Smooth muscle cell of the umbilical artery (primary cell): ENCODE measurements at places on chromosomes 5 and 9. TPM values are rescaled to one million over a fixed set of nuclear protein-coding genes. Genes with fewer than 3 reads are reported as not detected.

RHOBTB3 gene
- total RNA-seq: 256 and 273 TPM in 2 replicates

TRPM3 gene
- under 0.01 and 0.37 TPM in 2 replicates for total RNA-seq

RALGPS1 gene
- total RNA-seq: 1.5 and 3.6 TPM in 2 replicates

SH3GL2 gene
- total RNA-seq: 0.05 TPM in 1 of 2 replicates, not detected in the other

DAPK1 gene
- 10.9 and 12.5 TPM in 2 replicates for total RNA-seq

TIGD6 gene
- 6.6 and 7.7 TPM in 2 replicates for total RNA-seq

GADD45G gene
- total RNA-seq: 0.51 and 1.8 TPM in 2 replicates

SPINK13 gene
- not detected in 2 replicates for total RNA-seq

SPATA6L gene
- total RNA-seq: 0.18 and 1.5 TPM in 2 replicates

ZMAT2 gene
- total RNA-seq: 50.9 and 65.3 TPM in 2 replicates

LHX6 gene
- total RNA-seq: not detected in 2 replicates

TAF11L12 gene
- total RNA-seq: not detected in 2 replicates

THG1L gene
- total RNA-seq: 15.8 and 18.7 TPM in 2 replicates

IGIP gene
- total RNA-seq: 16.2 and 18.7 TPM in 2 replicates

OR2Y1 gene
- total RNA-seq: not detected in 2 replicates

PCDHA1 gene
- under 0.01 and 0.09 TPM in 2 replicates for total RNA-seq

CD180 gene
- not detected in 2 replicates for total RNA-seq

DMGDH gene
- 0.30 and 0.37 TPM in 2 replicates for total RNA-seq

BRD8 gene
- 31.5 and 31.9 TPM in 2 replicates for total RNA-seq

CNTNAP3 gene
- 0.30 and 3.6 TPM in 2 replicates for total RNA-seq

ABITRAM gene
- total RNA-seq: 7.1 and 7.8 TPM in 2 replicates

SVEP1 gene
- total RNA-seq: 9.2 and 15.4 TPM in 2 replicates

LCN15 gene
- total RNA-seq: not detected in 2 replicates

ITGA2 gene
- total RNA-seq: 72.5 and 294 TPM in 2 replicates

TMEM215 gene
- not detected in 2 replicates for total RNA-seq

DBN1 gene
- 108 and 180 TPM in 2 replicates for total RNA-seq

PCDHGC3 gene
- total RNA-seq: 38.6 and 69.3 TPM in 2 replicates

ANKRD31 gene
- total RNA-seq: under 0.01 and 0.14 TPM in 2 replicates

NPR3 gene
- 1.2 and 2.1 TPM in 2 replicates for total RNA-seq

MARCHF11 gene
- total RNA-seq: not detected in 2 replicates

CTSL gene
- total RNA-seq: 218 and 349 TPM in 2 replicates

BNC2 gene
- total RNA-seq: 20.6 and 30.3 TPM in 2 replicates

DMRTA1 gene
- total RNA-seq: 1.1 and 2.1 TPM in 2 replicates

ENTPD8 gene
- not detected in 2 replicates for total RNA-seq

GPSM1 gene
- 38.6 and 68.0 TPM in 2 replicates for total RNA-seq

ANKDD1B gene
- total RNA-seq: 1.5 and 1.6 TPM in 2 replicates

SPATA31C1 gene
- not detected in 2 replicates for total RNA-seq

GCNT4 gene
- total RNA-seq: 0.23 and 0.59 TPM in 2 replicates

B4GALT7 gene
- total RNA-seq: 72.1 and 94.4 TPM in 2 replicates

ITK gene
- total RNA-seq: under 0.01 TPM in 1 of 2 replicates, not detected in the other

CDKN2B-AS1 gene
- 4.2 and 6.5 TPM in 2 replicates for total RNA-seq

ASS1 gene
- 111 and 265 TPM in 2 replicates for total RNA-seq

GAPT gene
- total RNA-seq: not detected in 2 replicates

PAEP gene
- total RNA-seq: not detected in 2 replicates
